ENCODE measurements at places on chromosomes 5 and 9.

- no peak for DNase-seq
Observed at GRCh38 chr5:97624886-97625285, 441.8 kb upstream of the RIOK2 start.

DNA sequence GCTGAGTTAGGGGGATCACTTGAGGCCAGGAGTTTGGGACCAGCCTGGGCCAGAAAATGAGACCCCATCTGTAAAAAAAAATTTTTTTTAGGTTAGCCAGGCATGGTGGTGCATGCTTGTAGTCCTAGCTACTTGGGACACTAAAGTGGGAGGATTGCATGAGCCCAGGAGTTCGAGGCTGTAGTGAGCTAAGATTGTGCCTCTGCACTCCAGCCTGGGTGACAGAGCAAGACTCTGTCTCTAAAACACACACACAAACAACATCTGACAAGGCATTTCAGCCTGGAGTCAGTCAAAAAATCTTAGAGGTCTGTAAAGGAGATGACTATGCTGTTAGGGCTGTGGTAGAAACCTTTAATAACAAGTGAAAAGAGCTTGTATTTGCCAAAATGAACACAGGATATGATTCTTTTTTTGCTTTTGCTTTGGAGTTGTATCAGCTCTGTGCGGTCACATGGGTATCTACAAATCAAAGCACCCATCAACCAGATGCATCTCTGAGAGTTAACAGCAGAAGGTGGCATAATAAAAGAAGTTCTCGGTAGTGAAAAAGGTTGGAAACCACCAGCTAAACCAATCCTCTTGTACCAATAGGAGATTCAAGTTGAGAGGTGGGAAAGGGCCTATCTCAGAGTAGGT, 3.6 kb upstream of the PSMD5 start:
- no peak for DNase-seq

GRCh38 chr9:38362852-38363588, 29.5 kb upstream of the ALDH1B1 start:
- peak; percentile 62 for DNase-seq

GRCh38 chr9:26746357-26747072, 146.1 kb downstream of the CAAP1 start:
- DNase-seq = no peak
